ENCODE measurements at places on chromosomes 3 and 15.

DNA sequence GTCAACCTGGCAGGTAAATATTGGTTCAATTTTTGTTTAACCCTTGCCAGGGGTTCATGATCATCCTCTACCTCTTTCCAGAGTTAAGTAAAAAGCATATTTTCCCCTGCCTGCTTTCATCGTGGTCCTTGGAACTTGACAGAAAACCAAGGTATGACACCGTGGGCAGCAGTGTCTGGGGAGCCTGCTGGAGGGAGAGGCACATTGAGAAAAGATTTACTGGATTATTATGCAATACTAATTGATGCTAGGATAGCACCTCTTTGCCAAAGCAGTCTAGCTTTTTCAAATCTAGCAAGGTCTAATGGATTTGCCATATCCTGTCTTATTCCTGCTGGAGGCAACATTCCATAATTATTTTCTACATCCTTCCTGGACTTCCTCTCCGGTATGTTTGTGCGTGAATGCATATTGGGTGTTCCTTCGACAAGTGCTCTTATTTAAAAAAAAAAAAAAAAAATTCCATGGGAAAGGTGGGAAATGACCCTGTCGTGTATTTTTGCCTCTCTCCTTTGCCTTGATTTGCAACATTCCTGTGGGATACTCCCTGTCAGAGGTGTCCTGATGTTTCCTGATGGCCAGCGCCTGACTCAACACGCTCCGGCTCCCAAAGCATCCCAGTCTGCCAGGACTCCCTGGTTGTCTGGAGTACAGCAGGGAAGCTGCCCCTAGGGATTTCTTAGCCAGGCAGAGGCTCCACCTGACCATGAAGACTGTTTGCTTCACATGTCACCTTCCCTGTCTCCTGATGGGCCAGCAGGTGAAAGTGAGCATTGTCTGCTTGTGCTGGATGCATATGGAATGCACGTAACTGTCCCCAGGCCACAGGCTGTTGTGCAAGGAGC is 6.3 kb downstream of the BHLHE40 start:
- no peak for DNase-seq

- no peak for DNase-seq
These were observed 44.0 kb downstream of the CCDC54 start for GRCh38 chr3:107421170-107421792.

DNA sequence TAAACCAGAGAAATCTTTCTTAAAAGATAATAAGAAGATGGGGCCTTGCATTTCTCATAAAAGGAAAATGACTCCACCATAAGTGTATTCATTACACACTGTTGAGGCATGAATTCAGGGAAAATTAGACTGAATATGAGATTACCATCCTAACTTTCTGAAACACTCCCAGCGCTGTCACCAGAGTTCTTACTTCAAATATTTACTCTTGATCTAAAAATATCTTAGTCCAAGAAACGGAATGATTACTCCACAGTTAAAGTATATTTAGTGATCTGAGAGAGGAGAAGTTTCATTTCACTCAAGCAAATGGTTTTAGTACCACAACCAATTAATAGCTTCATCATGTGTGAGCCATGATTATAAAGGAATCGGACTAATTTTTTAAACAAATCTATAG is 300.3 kb downstream of the ZBTB20 start:
- DNase-seq: no peak

GRCh38 chr3:68854170-68854569 is 78.2 kb downstream of the TAFA4 start:
- DNase-seq: no peak

DNA sequence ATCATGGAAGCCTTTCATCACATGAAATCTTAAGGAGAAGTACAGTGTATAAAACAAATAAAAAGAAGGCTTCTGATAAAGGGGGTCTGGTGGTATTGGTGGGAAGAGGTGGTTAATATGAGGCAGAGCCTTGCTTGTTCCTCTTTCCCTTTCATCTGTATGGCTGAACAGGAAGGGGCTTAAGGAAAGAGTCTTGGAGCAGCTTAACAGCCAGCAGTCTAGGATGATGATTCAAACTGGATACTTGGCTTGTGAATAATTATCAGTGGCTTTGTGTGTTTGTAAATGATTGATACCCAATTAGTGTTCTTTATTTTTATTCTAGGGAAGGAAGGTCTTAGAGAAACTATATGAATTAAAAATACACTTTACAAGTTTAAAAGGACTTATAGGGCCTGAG is 29.1 kb upstream of the TCAIM start:
- DNase-seq: no peak

DNA sequence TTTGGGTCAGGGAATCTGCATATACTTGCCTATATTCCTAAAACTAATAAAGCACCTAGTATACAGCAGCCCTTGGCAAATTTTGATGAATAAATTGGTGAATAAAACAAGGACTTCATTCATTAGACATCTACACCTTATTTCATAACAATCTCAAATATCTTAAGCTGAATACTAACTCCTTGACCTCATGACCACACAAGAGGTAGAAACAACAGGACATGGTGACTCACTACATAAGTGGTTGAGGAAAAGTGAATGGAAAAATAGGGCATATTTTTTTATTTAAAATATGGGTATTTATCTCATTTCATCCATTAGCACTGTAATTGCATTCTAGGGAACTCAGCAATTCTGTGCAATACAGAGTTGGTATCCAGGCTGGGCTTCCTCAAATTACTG is 7.8 kb upstream of the STAC start:
- DNase-seq: no peak

DNA sequence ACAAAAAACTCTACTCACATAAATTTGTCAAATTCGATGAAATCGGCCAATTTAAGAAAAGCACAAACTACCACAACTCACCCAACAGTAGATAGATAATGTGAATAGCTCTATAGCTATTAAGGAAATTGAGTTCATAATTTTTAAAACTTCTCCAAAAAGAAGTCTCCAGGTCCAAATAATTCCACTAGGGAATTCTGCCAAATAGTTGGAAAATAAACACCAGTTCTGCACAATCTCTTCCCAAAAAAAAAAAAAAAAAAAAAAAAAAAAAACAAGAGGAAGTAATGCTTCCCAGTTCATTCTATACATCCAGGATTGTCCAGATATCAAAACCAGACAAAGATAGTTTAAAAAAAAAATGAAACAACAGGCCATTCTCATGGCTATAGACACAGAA is 164.2 kb downstream of the POLR2M start:
- DNase-seq: no peak

GRCh38 chr3:8968375-8968882 is 5.2 kb upstream of the RAD18 start:
- no peak for DNase-seq

- no peak for DNase-seq
These were observed 533.7 kb upstream of the ATP11B start for GRCh38 chr3:182259579-182259978.

GRCh38 chr15:60006873-60007272 is 2.8 kb downstream of the FOXB1 start:
- DNase-seq: peak; percentile 49

- DNase-seq: no peak
These were observed 32.6 kb upstream of the NDUFB4 start for GRCh38 chr3:120563356-120564022.

DNA sequence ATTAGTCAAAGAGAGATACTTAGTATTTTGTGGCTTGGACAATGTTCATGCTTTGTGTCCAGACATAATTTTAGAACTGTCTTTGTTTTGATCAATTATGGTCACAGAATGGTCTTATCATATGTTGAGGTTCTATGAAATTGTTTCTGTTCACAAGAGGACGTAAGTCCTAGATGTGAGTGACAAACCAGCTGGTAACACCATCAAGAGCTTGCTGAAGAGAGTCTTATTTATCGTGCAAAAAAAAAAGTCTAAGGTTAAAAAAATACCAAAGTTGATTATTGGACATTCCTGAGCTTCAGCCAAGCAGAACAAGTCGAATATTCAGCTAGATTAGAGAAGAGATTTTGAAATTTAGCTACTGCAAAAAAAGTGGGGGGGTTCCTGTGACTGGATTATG is 495.9 kb upstream of the NAALADL2 start:
- no peak for DNase-seq

DNA sequence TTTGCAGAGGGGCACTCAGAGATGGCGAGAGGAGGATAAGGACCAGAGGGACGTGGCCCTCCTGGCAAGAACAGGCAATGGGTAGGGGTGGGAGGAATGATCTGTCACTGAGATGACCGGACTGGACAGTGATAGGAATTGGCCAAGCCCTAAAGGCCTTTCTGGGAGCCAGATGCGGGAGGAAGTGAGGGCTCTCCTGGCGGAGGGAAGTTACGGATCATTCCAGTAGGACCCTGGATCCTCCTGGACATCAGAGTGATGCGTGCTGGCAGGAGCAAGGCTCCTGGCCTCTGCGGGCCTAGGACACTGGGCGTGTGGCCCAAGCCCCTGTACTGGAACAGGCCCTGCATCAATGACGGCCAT is 23.4 kb downstream of the KIF7 start:
- peak; percentile 64 for DNase-seq

GRCh38 chr3:124860599-124860998 is 26.6 kb downstream of the ITGB5 start:
- DNase-seq: peak; percentile 86

GRCh38 chr3:5756443-5756842 is 568.9 kb downstream of the EDEM1 start:
- no peak for DNase-seq

- DNase-seq: no peak
These were observed 21.9 kb upstream of the APH1B start for GRCh38 chr15:63255489-63255990.

GRCh38 chr3:159919873-159920272 is 68.8 kb upstream of the IL12A start:
- DNase-seq: no peak

GRCh38 chr3:4150816-4151215 is 152.4 kb upstream of the SETMAR start:
- no peak for DNase-seq

- DNase-seq: peak; percentile 46
These were observed 110.5 kb upstream of the GAP43 start for GRCh38 chr3:115512565-115513415.

DNA sequence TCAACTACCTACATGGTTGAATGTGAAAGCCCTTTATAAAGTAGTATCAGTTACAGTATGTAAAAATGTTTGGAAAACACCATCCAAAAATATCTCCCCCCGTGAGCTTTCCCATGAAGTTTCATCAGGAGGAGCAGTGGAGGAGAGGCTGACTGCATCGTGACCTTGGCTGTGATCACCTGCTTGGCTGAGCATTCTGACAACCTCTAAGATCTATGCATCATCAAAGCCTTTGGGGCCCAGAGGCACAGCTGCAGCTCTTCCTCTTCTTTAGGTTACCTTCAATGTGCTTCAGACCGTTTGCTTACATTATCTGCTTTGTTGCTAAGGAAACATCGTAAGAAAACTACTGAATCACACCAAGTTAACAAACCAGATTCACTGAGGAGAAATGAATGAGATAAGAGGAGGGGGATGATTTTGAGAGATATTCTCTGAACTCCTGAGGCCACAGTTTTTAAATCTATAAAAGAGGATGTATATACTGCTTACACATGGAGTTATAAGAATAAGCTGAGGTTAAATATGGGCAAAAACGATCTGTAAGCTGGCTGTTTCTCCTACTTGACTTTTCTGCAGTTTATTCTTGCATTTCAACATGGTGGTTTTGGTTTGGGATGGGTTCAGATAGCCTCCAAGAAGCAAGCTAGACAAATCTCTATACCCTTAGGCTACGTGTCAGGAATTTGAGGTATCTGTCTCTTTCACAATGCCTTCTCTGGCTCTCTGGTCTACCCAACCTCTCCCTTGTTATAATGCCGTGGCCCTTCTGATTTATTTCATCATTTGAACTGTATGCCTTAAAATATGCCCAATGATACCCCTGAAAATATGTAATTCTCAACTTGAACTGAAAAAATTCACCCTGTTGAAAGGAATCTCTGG is 4.0 kb downstream of the GCSAM start:
- no peak for DNase-seq

- no peak for DNase-seq
These were observed 181.6 kb downstream of the CFAP20DC start for GRCh38 chr3:58868097-58868779.

DNA sequence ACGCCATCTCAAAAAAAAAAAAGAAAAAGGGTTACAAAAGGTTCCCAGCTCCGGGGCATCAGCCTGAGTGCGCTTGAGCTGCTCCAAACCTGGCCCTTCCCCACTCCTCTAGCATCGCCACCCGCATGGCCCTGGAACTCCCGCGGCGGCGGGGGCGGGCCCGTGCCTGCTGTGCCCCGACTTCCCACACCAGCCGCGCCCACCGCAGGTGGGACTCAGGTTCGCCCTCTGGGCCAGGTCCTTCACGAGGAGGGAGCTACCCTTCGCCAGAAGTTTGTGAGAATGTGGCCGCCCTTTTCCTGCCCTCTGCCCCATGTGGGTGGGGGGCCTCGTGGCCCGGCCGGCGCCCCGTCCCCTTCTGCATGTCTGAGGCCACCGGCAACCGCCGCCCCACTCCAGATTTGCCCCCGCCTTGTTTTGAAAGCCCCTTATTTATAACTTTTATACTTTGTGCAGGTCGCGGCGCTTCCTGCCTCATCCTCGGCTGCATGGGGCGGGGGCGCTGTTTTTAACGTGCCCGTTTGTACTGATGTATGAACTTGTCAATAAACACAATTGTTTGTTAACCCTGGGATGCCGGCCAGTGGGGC is 507 bp upstream of the JMJD7 start:
- DNase-seq: peak; percentile 31

DNA sequence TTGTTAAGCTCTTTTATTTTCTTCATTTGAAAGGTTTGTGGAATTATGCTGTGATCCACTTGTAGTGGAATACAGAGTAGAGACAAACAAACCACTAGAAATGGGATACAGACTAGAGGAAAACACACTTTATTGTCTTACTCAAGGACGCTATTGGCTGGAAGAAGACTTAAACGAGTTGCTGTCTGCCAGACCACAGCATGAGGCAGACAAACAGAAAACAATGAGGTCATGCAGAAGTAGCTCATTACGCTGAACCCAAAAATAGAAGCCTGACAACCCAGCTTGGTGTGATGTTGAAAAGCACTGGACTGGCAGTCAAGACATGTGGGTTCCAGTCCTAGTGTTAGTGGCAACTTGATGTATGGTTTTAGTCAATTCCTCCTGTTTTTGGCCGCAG is 62.4 kb upstream of the P3H2 start:
- peak; percentile 94 for DNase-seq

DNA sequence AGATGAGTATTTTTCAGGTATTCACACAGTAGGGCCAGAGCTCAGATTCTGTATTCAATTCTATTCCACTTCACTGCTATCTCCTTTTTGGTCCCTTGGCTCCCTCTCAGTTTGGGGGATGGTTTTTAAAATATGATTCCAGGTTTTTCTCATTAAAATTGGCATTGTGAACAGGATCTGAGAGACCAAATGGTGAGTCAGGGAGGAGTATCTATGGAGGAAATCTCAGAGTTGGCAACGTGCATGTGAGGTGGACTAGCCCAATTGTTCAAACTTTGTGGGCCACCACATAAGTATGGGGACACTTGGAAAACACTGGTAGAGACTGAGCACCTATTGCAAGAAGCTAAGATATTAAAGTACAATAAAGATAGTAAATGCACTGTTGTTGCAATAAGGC is 53.9 kb upstream of the TTC14 start:
- peak; percentile 47 for DNase-seq

- DNase-seq: no peak
These were observed 134.8 kb upstream of the RGMA start for GRCh38 chr15:93223803-93224202.
